T-helper 17 cell (primary cell): ENCODE measurements at places on chromosomes 16 and 17.

- H3K4me3 ChIP-seq, result no peak overlapping the region
- no peaks in the 10 kb centered on the region for H3K27me3 ChIP-seq
- H3K27ac ChIP-seq, result peak overlapping the region; percentile 47
- H3K36me3 ChIP-seq, result no peaks in the 10 kb centered on the region
- DNase-seq, result no peak
Measured at GRCh38 chr16:21650521-21650920, 1.9 kb downstream of the IGSF6 start.

DNA sequence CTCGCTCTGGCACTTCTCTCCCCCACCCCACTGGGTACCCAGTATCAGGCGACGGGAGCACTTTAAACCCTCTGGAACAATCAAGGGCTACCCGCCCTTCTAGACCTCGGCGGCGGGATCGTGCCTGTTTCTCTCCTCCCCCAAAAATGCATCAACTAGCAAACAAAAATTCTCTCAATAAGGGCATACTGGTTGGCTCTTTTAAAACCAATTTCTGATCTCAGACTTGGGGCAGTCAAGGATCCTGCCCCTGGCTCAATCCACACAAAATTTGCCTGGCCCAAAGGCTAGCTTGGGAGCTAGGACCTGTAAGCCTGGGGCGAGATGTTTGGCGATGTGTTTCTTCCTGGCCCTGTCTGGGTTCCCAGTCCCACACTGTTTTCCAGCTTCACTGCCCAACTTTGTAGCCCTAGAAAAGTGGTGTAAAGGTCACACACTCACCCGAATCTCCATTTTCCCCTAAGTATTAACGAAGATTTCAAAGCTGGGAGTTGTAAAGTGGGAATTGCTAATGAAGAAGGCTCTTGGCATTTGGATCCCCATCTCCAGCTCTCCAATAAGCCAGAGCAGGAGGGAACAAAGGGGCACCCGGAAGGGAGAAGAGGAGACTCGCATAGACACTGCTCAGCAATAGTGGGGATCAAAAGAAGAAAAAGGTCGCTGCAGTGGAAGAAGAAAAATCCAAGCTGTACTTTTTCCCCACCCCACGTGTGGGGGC, 14.4 kb upstream of the HOXB2 start:
- no peak overlapping the region for H3K27ac ChIP-seq
- H3K36me3 ChIP-seq, result peaks cover 5% of the 10 kb centered on the region
- H3K4me1 ChIP-seq, result peaks cover 21% of the 10 kb centered on the region
- no peak for DNase-seq

DNA sequence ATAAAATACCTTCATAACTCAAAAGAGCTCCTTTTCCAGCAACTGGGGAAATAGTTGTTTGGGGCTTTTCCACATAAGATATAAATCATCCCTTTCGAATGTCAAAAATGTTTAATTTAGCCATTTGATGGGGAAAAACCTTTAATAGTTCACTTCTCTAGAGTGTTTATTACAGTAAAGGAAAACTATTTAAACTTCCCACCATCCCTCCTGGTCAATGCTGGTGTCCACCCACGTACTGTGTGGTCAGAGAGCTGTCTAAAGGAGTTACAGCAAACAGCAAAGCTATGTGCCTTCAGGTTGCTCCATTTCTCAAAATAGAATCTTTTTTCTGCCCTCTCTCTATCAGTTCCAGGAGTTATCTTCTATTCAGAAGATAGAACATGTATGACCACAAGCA, 33.5 kb downstream of the KANSL1 start:
- no peak for DNase-seq
- H3K27me3 ChIP-seq, result no peaks in the 10 kb centered on the region
- peaks cover 5% of the 10 kb centered on the region for H3K36me3 ChIP-seq
- peaks cover 82% of the 10 kb centered on the region for H3K4me1 ChIP-seq
- no peak overlapping the region for H3K4me3 ChIP-seq

- peaks cover 3% of the 10 kb centered on the region for H3K36me3 ChIP-seq
- peaks cover 23% of the 10 kb centered on the region for H3K4me1 ChIP-seq
- H3K4me3 ChIP-seq, result peak overlapping the region; percentile 63
- DNase-seq, result no peak
- peak overlapping the region; percentile 8 for H3K27ac ChIP-seq
- H3K27me3 ChIP-seq, result no peaks in the 10 kb centered on the region
Measured at GRCh38 chr16:30524575-30525568, 1.5 kb downstream of the ZNF768 start.

DNA sequence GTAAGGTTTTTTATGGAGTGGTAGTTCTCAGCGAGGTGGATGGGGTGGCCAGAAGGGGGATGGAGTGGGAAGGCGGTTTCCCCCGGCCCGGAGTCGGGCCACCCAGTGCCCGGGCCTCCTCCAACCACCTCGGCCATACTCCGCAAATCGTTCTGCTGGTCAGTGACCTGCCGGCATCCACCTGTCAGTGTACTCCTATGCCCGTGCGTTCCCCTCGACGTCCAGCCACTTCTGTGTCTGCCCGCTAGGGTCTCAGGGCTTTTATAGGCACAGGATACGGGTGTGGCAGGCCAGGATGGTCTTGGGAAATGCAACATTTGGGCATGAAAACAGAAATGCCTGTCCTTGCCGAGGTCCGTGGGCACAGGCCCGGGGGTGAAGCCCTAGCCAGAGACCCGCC, 19.3 kb upstream of the ASGR2 start:
- H3K27ac ChIP-seq, result peak overlapping the region; percentile 97
- H3K4me3 ChIP-seq, result no peak overlapping the region
- no peaks in the 10 kb centered on the region for H3K27me3 ChIP-seq
- no peaks in the 10 kb centered on the region for H3K36me3 ChIP-seq

DNA sequence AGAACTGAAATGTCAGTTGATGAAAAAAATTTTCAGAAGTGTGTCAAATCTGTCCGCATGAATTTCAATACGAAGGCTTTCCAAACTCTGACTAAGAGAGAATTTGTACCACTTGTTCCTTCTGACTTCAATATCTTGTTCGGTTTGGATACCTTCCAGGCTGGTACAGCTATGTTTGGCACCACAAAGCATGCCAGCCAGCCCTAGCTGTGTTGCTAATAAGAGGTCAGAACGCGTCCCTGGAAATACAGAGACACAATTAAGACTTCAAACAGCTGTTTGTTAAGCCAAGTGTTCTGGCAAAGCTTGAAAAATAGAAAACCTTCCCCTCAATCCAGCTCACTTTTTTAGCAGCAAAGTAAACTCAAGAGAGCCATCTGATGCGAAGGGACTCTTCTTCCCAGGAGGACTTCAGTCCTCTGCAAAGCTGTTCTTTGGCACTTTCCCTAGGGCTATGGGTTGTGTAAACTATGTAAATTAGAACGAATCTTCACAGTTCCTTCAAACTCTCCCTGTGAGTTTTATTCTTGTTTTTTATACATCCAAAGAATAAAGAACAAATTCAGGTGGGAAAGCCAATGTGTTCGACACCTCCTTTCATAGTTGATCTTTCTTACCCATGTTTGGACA, 35.1 kb downstream of the GRB2 start:
- no peak overlapping the region for H3K4me3 ChIP-seq
- no peaks in the 10 kb centered on the region for H3K27me3 ChIP-seq
- DNase-seq, result no peak
- no peaks in the 10 kb centered on the region for H3K36me3 ChIP-seq
- peaks cover 61% of the 10 kb centered on the region for H3K4me1 ChIP-seq

DNA sequence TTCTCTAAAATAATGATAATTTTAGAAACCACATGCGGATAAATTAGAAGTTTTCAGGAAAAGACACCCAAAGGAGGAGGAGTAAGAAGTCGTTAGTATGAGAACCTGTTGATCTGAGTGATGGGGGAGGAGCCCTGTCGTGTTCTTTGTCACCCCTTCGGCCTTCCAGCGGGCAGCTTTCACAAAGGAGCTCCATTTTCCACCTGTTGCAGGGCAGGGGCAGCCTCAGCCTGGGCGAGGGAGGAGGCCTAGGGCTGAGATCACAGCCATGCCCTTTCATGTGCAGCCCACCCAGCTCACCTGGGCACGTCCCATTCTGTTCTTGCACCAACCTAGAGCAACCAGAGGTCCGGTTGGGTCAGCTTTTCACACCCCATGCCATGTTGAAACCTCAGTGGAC, 5.3 kb downstream of the DUSP14 start:
- H3K4me3 ChIP-seq, result no peak overlapping the region
- no peaks in the 10 kb centered on the region for H3K27me3 ChIP-seq
- no peak overlapping the region for H3K27ac ChIP-seq

DNA sequence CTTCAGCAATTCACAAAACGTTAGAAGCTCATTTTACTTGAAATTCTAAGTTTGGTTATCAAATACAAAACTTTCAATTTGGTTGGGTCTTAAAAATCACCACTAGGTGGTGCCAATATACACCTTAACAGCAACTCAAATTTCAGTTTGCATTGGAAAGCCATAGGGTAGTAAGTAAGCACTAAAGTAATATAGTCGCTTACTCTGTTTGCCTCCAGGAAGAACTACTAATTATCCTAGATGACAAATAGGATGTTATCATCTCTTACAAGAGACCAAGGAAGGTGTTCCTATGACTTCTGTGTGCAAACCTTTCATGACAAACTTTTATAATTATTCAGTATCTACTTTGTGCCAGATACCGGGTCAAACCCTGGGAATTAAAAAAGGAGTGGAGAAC, 93.3 kb downstream of the MYO1D start:
- H3K4me3 ChIP-seq, result no peak overlapping the region
- no peaks in the 10 kb centered on the region for H3K36me3 ChIP-seq
- peaks cover 4% of the 10 kb centered on the region for H3K4me1 ChIP-seq
- no peak for DNase-seq
- H3K27me3 ChIP-seq, result no peaks in the 10 kb centered on the region
- no peak overlapping the region for H3K27ac ChIP-seq

- no peak overlapping the region for H3K27ac ChIP-seq
- H3K4me1 ChIP-seq, result no peaks in the 10 kb centered on the region
- peak; percentile 67 for DNase-seq
- peak overlapping the region; percentile 45 for H3K4me3 ChIP-seq
- peaks cover 40% of the 10 kb centered on the region for H3K27me3 ChIP-seq
Measured at GRCh38 chr16:48156790-48157209, 1.0 kb upstream of the ABCC12 start.

- no peak for DNase-seq
- peaks cover 4% of the 10 kb centered on the region for H3K36me3 ChIP-seq
- no peak overlapping the region for H3K4me3 ChIP-seq
- H3K27ac ChIP-seq, result no peak overlapping the region
- peaks cover 2% of the 10 kb centered on the region for H3K4me1 ChIP-seq
Measured at GRCh38 chr16:56048425-56049105, 142.7 kb upstream of the GNAO1 start.

GRCh38 chr17:38676706-38677504, 2.1 kb upstream of the EPOP start:
- peak; percentile 76 for DNase-seq
- H3K27me3 ChIP-seq, result peaks cover 8% of the 10 kb centered on the region
- H3K36me3 ChIP-seq, result no peaks in the 10 kb centered on the region
- H3K4me1 ChIP-seq, result peaks cover 5% of the 10 kb centered on the region
- peak overlapping the region; percentile 51 for H3K27ac ChIP-seq
- peak overlapping the region; percentile 41 for H3K4me3 ChIP-seq

DNA sequence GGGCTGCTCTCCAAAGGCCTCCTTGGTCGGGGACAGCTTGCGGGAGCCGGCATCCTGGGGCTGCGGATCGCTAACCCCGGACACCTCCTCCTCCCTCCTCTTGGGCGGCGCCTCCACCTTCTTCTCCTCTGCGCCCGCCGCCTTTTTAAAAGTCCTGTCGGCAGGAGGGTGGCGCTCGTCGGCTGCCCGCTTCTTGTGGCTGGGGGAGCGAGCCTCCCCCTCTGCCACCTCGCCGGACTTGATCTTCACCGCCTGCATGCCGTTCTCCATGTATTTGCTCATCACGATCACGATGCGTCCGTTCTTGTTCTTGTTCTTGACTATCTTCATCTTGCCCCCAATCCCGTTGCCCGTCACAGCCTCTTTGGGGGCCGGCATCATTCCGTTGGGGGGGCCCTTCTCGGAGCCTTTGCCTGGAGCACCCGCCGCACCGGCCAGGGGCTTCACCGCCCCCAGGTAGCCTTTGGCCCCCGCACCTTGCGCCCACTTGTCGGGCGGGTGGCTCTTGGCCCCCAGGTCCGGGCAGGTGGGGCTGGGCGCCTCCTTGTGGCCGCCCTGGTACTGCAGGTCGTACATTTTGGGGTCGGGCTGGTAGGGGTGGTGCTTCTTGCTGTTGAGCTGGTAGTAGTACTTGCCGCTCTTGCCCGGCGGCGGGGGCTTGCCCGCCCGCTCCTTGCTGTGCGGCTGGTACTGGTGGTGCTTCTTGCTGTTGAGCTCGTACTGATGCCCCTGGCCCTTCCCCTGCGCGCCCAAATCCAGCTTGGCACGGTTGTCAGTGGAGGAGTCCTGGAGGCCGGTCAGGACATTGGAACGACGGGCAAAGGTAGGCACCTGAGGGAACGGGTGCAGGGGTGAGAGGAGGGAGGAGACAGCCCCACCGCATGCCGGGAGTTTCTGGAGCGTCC, 4.4 kb downstream of the CBX4 start:
- H3K36me3 ChIP-seq, result peaks cover 10% of the 10 kb centered on the region
- H3K27me3 ChIP-seq, result no peaks in the 10 kb centered on the region
- peaks cover 18% of the 10 kb centered on the region for H3K4me1 ChIP-seq

DNA sequence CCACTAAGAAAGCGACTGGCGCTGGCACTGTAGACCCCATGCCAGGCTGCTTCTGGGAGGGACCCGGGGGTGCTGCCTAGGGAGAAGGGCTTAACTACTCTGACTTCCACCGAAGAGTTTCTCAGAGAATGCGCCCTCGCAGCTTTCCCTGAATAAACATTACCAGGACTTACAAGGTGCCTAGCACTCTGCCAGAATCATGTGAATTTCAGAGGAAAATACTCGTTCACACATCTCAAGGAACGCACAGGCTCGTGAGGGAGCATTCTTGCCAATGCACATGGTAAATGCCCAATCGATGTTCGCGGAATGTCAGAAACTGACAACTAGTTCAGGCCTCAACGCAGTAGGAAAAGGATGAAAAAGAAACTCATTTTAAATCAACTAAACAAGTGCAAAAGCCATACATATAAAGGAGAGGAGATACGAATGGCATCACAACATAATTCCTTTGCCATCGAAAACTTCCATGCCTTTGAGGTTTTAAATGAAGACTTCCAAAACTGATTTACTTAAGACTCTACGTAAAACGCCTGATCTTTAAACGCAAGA, 999 bp downstream of the CMC2 start:
- no peak for DNase-seq
- H3K27me3 ChIP-seq, result no peaks in the 10 kb centered on the region

DNA sequence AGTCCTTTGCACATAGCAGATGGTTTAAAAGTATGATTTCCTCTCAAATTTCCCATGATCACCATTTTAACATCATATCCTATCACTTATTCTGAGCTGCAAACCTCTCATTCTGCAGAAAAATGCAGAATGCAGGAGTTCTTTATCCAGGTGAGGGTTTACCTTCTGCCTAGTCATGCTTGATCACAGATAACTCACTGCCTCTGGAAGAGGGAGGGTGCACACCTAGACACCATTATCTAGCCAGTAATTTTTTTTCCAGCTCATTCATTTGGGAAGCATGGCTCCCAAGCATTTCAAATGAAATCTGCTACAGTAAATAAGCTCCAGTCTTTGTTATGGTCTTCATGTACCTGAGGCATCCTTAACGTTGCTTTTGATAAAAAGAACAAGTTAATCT, 38.0 kb downstream of the RFFL start:
- H3K4me3 ChIP-seq, result no peak overlapping the region
- no peaks in the 10 kb centered on the region for H3K27me3 ChIP-seq
- H3K36me3 ChIP-seq, result peaks cover 4% of the 10 kb centered on the region

GRCh38 chr17:29914819-29915537, 15.1 kb downstream of the SSH2 start:
- H3K36me3 ChIP-seq, result no peaks in the 10 kb centered on the region
- H3K4me3 ChIP-seq, result no peak overlapping the region
- H3K27ac ChIP-seq, result no peak overlapping the region

- DNase-seq, result no peak
- no peaks in the 10 kb centered on the region for H3K27me3 ChIP-seq
- H3K27ac ChIP-seq, result peak overlapping the region; percentile 95
- H3K4me1 ChIP-seq, result peaks cover 48% of the 10 kb centered on the region
- H3K4me3 ChIP-seq, result peak overlapping the region; percentile 93
Measured at GRCh38 chr16:2512735-2513404, 882 bp upstream of the ATP6V0C start.
